ENCODE measurements at places on chromosomes 7 and 10. TPM values are rescaled to one million over a fixed set of nuclear protein-coding genes. Genes with fewer than 3 reads are reported as not detected.

GRCh38 chr10:5488272-5489161 is 10.9 kb downstream of the CALML5 start:
- no peak overlapping the region for H3K4me3 ChIP-seq
- no peaks in the 10 kb centered on the region for H3K4me1 ChIP-seq
- no peaks in the 10 kb centered on the region for H3K36me3 ChIP-seq
- H3K27ac ChIP-seq, result no peak overlapping the region
- H3K27me3 ChIP-seq, result no peaks in the 10 kb centered on the region
- DNase-seq, result no peak

DNA sequence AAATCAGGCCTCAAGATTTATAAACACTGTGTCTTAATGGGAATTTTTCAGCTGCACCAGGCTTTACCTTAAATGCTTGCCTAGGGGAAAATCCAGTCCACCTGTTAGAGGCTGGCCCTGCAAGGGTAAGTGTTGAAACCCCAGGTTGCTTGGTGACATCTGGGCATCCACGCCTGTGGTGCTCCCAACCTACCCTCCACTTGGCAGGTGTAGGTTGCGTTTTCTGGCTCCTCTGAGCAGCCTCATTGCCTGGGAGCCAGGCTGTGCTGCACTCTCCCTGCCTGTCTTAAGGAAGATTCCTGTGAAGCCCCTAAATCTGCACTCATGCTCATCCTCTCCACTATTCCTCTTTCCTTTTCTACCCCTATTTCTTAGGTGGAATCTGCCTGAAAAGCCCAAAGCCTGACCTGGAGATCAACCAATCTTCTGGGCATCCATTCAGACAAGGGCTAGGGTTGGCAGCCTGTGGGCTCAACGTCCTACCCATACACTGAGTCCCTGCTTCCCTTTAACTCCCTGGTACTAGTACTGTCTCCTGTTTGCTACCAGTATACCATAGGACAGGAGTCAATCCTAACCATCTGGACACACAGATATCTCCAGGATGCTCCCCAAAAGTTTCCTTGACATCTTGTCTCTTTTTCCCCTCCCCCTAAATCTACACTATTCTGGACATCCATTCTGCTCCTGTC is 150.4 kb downstream of the PDE1C start:
- no peaks in the 10 kb centered on the region for H3K4me1 ChIP-seq
- no peak for DNase-seq
- no peaks in the 10 kb centered on the region for H3K36me3 ChIP-seq
- H3K27me3 ChIP-seq, result peaks cover 3% of the 10 kb centered on the region
- H3K27ac ChIP-seq, result no peak overlapping the region
- H3K4me3 ChIP-seq, result no peak overlapping the region

- H3K27ac ChIP-seq, result no peak overlapping the region
- peaks cover 30% of the 10 kb centered on the region for H3K27me3 ChIP-seq
- no peaks in the 10 kb centered on the region for H3K36me3 ChIP-seq
- no peak for DNase-seq
Observed at GRCh38 chr10:98589691-98590090, 143.0 kb upstream of the HPS1 start.

DNA sequence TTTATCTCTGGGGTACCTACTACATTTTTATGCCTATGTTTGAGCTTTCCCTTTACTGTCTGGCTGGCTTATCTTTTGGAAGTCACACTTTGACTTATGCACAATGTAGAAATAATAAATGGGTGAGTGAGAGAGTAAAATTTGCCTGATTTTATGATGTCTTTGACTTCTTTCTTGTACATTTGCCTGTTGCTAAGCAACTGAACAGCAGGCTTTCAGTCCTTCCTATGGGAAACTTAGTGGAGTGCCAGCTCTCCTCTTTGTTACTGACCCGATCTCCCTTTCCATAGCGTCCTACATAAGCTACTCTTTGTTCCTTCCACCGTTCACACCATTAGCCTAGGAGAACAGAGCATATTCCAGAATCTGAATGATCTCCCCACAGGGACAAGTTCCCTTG is 4.2 kb downstream of the TAS2R60 start:
- no peak overlapping the region for H3K4me3 ChIP-seq
- H3K36me3 ChIP-seq, result no peaks in the 10 kb centered on the region
- H3K27me3 ChIP-seq, result no peaks in the 10 kb centered on the region
- no peak for DNase-seq
- no peak overlapping the region for H3K27ac ChIP-seq
- H3K4me1 ChIP-seq, result no peaks in the 10 kb centered on the region

- DNase-seq, result peak; percentile 88
- H3K4me3 ChIP-seq, result peak within 1 kb of the TSS; percentile 92
- H3K4me1 ChIP-seq, result peaks cover 55% of the 10 kb centered on the region
Observed at GRCh38 chr10:6062101-6062771, at the start of gene IL2RA. Gene IL2RA, minus strand, starts transcription at chr10:6062367. Its CDS starts 216 bp downstream, at chr10:6062151.

DNA sequence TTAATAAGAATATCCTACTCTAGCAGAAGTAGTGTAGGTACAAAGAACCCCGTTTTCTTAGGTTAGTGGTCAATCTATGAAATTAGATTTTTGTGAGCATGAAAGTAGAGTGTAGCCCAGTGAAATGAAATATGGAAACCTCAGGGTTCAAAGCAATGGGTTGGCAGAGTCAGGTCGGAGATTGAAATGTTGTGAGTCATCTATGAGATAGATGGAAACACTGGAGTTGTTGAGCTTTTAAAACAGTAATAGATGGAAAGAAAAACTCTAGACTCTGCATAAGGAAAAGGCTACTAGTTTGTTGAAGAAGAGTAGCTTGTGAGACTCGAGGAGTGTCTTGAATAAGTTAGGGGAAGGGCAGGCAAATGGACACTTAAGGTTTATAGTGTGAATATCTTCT is 251.9 kb downstream of the EXOC4 start:
- no peak overlapping the region for H3K27ac ChIP-seq
- no peaks in the 10 kb centered on the region for H3K36me3 ChIP-seq
- no peaks in the 10 kb centered on the region for H3K27me3 ChIP-seq

Gene NKX1-2
- not detected for total RNA-seq

GRCh38 chr10:85635650-85636049 is 730.9 kb downstream of the GRID1 start:
- H3K4me1 ChIP-seq, result no peaks in the 10 kb centered on the region
- H3K36me3 ChIP-seq, result no peaks in the 10 kb centered on the region
- H3K27me3 ChIP-seq, result no peaks in the 10 kb centered on the region
- H3K4me3 ChIP-seq, result no peak overlapping the region
- H3K27ac ChIP-seq, result no peak overlapping the region

- no peaks in the 10 kb centered on the region for H3K36me3 ChIP-seq
- peaks cover 17% of the 10 kb centered on the region for H3K27me3 ChIP-seq
- no peak overlapping the region for H3K4me3 ChIP-seq
- DNase-seq, result no peak
- no peaks in the 10 kb centered on the region for H3K4me1 ChIP-seq
- no peak overlapping the region for H3K27ac ChIP-seq
Observed at GRCh38 chr7:31079126-31079823, 27.2 kb downstream of the ADCYAP1R1 start.

DNA sequence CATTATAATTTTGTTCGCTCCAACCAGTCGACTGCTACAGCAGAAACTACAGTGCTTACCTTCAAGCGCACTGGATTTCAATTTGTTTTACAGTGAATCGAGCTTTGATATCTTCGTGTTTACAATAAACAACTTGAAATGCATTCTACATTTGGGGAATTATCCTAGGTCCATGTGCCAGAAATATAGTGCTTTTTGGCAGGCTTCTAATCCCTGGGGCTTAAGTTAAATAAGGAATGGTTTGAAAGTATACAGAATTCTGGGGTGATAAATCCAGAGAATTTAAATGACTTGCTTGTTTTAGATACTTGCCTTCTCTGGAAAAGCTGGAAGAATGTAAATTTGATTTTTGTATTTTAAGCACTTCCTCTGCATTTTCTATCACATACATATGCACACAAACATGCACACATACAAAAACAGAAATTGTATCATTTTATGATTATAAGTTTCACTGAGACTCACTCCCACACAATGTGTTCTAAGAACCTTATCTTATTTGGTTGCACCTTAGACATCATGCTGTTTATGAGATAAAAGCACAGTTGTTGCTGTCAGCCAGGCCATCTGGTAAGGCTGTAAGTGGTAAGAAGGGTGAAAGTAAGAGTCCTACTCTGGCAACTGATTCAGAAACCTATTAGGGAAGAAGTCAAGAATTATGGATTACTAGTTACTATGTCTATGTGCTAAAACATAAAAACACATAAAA is 347.2 kb upstream of the KCND2 start:
- no peak overlapping the region for H3K27ac ChIP-seq
- H3K36me3 ChIP-seq, result peaks cover 8% of the 10 kb centered on the region
- H3K27me3 ChIP-seq, result no peaks in the 10 kb centered on the region

Gene SLC13A4
- total RNA-seq, result not detected

DNA sequence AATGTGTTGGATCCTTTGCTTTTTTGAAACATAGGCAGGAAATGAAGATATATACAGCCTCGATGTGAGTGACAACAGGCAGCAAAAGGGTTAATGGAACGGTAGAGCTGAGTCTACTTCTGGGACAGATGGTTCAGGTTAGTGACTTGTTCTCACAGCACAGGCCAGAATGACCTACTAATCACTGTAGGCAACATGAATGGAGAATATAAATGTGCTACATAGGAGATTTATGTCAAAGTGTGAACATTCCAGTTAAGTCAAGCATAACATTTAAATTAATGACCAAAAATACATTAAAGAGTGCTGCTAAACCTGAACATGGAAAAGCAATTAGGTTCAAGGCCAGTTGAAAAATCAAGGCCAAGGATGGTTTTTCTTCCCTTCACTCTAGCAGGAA is 235.2 kb downstream of the POU6F2 start:
- H3K4me1 ChIP-seq, result no peaks in the 10 kb centered on the region
- no peaks in the 10 kb centered on the region for H3K36me3 ChIP-seq
- no peak overlapping the region for H3K4me3 ChIP-seq
- no peak overlapping the region for H3K27ac ChIP-seq
- peaks cover 3% of the 10 kb centered on the region for H3K27me3 ChIP-seq

Gene OR2A12
- not detected for total RNA-seq

DNA sequence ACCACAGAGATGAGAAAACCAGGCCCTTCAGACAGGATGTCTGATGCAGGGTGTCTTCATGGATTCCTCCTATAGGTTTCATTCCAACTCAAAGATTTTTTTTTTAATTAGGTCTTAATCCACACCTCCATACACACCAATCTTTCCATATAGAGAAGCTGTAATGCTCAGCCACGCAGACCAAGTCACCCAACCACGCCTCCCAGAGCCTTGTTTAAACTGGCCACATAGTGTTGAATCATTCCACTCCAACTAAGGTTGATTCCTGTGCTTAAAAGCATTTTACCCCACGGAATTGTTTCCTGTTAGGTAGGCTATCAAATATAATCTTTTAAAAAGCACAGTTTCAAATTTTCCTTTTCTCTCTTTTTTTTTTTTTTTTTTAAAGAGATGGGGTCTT is 153.6 kb downstream of the TYW1B start:
- peaks cover 4% of the 10 kb centered on the region for H3K36me3 ChIP-seq
- DNase-seq, result no peak
- H3K4me3 ChIP-seq, result no peak overlapping the region
- H3K27me3 ChIP-seq, result no peaks in the 10 kb centered on the region
- H3K27ac ChIP-seq, result no peak overlapping the region

- H3K27ac ChIP-seq, result no peak overlapping the region
- peaks cover 8% of the 10 kb centered on the region for H3K36me3 ChIP-seq
- DNase-seq, result no peak
Observed at GRCh38 chr7:139294951-139295575, 46.1 kb upstream of the FMC1 start.

DNA sequence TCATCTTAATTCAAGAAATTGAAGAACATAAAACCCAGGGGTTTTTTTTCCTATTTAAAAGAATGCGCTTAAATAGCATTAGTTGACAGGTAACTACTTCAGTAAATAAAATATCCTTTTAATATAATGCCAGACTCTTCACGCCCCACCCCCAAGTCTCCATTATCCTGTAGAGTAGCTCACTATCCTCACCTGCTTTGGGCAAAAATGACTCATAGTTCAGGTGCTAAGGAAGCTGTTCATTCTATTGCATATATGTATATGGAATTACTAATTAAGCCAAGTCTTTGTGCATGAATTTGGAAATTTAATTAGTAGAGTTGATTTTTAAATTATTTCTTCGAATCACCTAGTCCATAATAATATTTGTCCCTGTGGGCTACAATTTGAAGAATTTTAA is 656.8 kb upstream of the ANKRD30A start:
- no peaks in the 10 kb centered on the region for H3K27me3 ChIP-seq
- DNase-seq, result no peak
- no peaks in the 10 kb centered on the region for H3K36me3 ChIP-seq
- H3K4me1 ChIP-seq, result no peaks in the 10 kb centered on the region
- H3K4me3 ChIP-seq, result no peak overlapping the region
- no peak overlapping the region for H3K27ac ChIP-seq

DNA sequence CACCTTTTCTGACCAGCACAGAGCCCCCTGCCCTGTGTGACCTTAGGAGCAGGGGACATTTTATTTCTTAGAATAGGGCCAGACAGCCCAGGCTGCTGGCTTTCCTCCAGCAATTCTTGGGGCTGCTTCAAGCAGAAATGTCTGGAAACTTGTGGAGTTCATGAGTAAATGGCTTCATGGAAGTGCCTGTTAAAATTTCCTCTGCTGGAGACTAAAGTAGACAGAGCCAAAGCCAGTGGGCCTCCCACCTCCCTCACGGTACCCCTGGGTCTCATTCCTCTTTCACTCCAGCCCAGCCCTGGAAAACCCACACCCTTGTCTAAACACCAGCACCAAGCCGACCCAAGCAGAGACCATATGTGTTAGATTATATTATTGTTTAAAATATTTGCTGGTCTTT is 505.5 kb upstream of the ZMIZ1 start:
- DNase-seq, result no peak
- H3K27ac ChIP-seq, result no peak overlapping the region
- H3K36me3 ChIP-seq, result no peaks in the 10 kb centered on the region
- no peak overlapping the region for H3K4me3 ChIP-seq

Gene CYP2C19
- total RNA-seq, result not detected

- H3K27ac ChIP-seq, result no peak overlapping the region
- H3K27me3 ChIP-seq, result peaks cover 8% of the 10 kb centered on the region
- DNase-seq, result no peak
- peaks cover 13% of the 10 kb centered on the region for H3K4me1 ChIP-seq
- H3K4me3 ChIP-seq, result no peak overlapping the region
Observed at GRCh38 chr10:63627396-63627795, 106.2 kb downstream of the REEP3 start.

DNA sequence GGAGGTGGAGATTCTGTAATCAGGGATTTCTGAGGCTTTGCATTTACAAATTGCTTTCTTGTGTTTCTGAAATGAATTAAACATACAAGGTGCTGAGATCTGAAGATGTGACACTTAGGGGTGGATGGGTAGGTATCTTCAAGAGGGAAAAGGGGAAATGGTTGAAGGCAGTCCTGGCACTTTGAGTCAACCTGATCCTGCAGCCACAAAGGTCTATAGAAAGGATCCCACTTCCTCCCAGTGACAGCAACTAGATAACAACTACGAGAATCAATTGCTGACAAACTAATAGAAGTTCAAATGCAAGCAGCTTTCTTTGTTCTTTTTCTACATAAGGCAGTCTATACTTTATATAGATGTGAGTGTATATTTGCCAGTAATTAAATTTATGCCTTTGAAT is 553.3 kb downstream of the MDFIC start:
- DNase-seq, result no peak
- peaks cover 13% of the 10 kb centered on the region for H3K4me1 ChIP-seq
- peaks cover 57% of the 10 kb centered on the region for H3K27me3 ChIP-seq
- H3K27ac ChIP-seq, result no peak overlapping the region

- H3K36me3 ChIP-seq, result no peaks in the 10 kb centered on the region
- H3K27ac ChIP-seq, result no peak overlapping the region
- H3K4me3 ChIP-seq, result no peak overlapping the region
Observed at GRCh38 chr10:86066696-86067095, 299.9 kb downstream of the GRID1 start.

Gene CTAGE4
- 0.38 TPM for total RNA-seq

Gene HIPK2
- 152 TPM for total RNA-seq
